ENCODE measurements at places on chromosomes 3 and 15. TPM values are rescaled to one million over a fixed set of nuclear protein-coding genes. Genes with fewer than 3 reads are reported as not detected.

The LDHAL6B gene
- total RNA-seq = not detected

The RAD51 gene
- total RNA-seq = 9.2 TPM

The GXYLT2 gene
- 47.7 TPM for total RNA-seq

The CKMT1B gene
- 4.3 TPM for total RNA-seq
